Stimulated activated CD4-positive, alpha-beta T cell treated with anti-CD3 and anti-CD28 coated beads, Interleukin-2, amount 100 ng/mL, for 24 hours (primary cell): ENCODE measurements at places on chromosomes 11 and 22.

GRCh38 chr11:41065432-41065831 is 394.0 kb downstream of the LRRC4C start:
- DNase-seq = no peak

GRCh38 chr22:42745118-42745517 is 24.4 kb upstream of the A4GALT start:
- DNase-seq = no peak

- DNase-seq = no peak
Observed at GRCh38 chr11:128490092-128490491, 97.3 kb downstream of the ETS1 start.

GRCh38 chr22:36971341-36972125 is 47.7 kb downstream of the TST start:
- DNase-seq = no peak

DNA sequence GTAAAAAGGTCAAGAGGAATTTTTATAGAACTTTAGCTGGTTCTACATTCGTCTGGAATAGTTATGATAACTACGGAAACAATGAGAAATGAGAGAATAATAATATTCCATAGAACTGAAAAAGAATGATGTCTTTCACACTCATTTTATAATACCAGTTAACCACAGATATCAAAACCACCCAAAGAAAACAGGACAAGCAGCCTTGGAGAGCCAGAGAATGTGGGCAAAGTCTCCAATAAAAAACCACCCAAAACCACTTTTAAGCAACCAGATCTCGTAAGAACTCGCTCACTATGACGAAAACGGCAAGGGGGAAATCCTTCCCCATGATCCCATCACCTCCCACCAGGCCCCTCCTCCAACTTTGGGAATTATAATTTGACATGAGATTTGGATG is 60.8 kb downstream of the ARHGAP32 start:
- no peak for DNase-seq

- DNase-seq = no peak
Observed at GRCh38 chr11:86396396-86396795, 21.7 kb downstream of the CCDC81 start.

DNA sequence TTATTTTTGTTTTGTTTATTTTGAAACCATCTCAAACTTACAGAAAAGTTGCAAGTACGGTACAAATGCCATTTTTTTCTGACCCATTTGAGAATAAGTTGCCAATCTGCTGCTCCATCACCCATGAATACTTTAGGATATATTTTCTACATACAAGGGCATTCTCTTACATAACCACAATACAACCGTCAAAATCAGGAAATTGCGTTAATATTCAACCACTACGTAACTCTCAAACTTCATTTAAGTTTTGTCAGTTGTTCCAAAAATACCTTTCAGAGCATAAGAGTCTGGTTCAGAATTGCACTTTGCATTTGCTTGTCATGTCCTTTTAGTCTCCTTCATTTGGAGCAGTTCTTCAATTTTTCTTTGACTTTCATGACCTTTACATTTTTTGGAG is 194.3 kb upstream of the BDNF start:
- DNase-seq = no peak

- peak; percentile 17 for DNase-seq
Observed at GRCh38 chr11:86802601-86803051, 2.3 kb downstream of the PRSS23 start.

GRCh38 chr22:20110359-20110985 is 5.4 kb upstream of the RANBP1 start:
- no peak for DNase-seq

GRCh38 chr11:112437096-112437495 is 176.4 kb upstream of the PLET1 start:
- DNase-seq = no peak

DNA sequence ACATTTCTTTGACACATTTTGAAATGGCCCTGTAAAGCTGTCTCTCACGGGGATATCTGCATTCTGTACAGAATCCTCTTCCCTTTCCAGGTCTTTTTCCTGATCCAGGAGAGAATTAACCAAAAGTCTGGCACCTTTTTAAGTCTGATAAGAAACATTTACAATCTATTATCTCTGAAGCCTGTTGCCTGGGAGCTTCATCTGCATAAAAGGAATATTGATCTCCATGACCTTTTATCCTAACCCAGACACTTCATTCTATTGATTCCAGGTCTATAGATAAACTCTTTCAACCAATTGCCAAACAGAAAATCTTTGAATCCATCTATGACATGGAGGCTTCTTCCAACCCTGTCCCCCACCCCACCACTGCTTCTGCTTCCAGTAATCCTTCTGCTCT is 33.7 kb upstream of the EI24 start:
- DNase-seq = no peak

DNA sequence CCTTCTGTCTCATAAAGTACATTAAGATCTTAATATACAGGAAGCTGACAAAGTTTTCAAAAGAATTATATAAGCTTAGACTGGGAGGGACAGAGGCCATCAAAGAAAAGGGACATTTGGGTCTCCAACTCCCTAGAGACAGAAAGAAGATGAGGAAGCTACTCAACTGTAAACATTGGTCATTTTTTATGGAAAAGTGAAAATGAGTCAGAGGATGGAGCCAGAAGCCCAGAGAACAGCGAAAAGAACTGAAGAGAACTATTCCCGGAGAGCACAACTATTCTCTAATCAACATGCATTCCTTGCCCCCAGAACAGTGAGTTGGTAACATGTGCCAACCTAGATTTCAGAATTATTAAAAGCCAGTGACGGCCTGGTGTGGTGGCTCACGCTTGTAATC is 779.3 kb downstream of the DLG2 start:
- DNase-seq = no peak

DNA sequence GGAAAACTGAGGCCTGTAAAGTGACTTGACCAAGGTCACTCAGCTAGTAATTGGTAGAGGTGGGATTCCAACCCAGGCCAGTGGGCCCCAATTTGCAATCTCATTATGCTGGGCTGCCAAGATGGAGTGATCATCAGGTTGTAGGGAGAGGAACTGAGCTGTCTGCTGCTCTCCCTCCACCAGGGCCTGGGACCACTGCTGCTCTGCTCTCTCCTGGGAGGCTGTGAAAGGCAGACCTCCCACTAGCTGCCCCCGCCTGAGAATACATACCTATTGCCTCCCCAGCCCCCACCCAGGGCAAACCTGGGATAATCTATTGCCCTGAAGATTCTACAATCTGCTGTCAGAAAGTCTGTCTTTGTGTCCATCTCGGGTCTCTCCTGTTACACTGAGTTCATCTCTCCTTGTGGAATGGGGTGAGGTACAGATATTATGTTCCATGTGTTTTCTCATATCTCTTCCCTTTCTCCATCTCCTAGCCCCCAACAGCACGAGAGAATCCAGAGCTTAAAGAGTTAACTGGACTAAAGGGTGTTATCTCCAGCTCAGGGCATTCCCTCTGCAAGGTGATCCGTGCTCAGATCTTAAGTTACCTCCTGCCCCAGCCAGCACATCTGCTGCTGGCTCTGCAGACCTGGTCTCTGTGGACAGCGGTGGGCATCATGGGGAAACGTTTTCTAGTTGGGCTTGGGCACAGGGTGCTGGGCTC is 5.6 kb downstream of the NECTIN1 start:
- DNase-seq = no peak

DNA sequence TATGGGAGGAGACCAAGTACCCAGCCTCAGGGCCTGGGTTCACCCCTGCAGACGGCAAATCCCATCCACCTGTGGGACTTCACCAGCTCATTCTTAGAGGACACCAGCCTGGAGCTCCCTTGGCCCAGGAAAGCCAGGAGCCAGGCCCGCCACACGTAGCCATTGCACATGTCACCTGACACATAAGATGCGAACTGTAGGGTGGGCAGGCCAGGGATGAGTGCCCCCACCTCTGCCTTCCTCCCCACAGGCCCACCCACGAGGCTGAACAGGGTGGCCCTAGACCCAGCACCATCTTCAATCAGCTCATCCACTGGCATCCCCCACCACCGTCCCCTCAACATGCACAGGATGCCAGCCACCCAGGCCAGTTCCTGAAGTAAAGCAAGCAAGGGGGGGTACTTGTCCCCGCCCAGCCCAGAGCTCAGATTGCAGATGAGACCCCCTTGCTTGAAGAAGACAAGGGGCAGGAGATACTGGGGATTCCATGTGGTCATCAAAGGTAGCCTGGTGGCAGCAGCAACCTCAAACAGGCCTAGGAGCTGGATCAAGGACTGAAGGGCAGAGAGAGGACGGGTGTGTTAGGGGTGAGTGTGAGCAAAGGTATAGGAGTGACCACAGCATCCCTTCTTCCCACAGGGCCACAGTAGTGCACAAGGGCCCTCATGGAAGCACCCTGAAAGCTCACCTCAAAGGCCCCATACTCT is 45.6 kb downstream of the IGLL5 start:
- no peak for DNase-seq

GRCh38 chr11:126403658-126404057 is 48.2 kb downstream of the ST3GAL4 start:
- no peak for DNase-seq

GRCh38 chr11:72642884-72643522 is 31.2 kb downstream of the PDE2A start:
- peak; percentile 77 for DNase-seq

GRCh38 chr22:34294476-34294875 is 374.2 kb upstream of the LARGE1 start:
- DNase-seq = no peak

DNA sequence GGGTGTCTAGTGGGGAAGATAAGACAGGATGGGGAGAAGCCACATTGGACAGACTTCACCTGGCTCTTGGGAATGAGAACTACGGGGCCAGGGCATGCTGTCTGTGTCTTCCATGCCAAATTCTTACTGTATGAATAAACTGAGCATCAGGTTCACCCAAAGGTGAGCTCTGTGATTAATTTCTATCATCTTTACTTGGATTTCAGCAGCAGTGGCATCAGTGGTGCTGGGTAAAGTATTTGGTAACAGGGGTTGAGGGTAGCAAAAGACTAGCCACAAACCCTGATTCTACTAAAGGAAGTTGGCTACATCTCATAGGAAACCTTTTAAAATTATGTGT is 38.8 kb downstream of the IRAG1 start:
- no peak for DNase-seq

- peak; percentile 60 for DNase-seq
Observed at GRCh38 chr22:46737105-46737975, 712 bp downstream of the CERK start.

DNA sequence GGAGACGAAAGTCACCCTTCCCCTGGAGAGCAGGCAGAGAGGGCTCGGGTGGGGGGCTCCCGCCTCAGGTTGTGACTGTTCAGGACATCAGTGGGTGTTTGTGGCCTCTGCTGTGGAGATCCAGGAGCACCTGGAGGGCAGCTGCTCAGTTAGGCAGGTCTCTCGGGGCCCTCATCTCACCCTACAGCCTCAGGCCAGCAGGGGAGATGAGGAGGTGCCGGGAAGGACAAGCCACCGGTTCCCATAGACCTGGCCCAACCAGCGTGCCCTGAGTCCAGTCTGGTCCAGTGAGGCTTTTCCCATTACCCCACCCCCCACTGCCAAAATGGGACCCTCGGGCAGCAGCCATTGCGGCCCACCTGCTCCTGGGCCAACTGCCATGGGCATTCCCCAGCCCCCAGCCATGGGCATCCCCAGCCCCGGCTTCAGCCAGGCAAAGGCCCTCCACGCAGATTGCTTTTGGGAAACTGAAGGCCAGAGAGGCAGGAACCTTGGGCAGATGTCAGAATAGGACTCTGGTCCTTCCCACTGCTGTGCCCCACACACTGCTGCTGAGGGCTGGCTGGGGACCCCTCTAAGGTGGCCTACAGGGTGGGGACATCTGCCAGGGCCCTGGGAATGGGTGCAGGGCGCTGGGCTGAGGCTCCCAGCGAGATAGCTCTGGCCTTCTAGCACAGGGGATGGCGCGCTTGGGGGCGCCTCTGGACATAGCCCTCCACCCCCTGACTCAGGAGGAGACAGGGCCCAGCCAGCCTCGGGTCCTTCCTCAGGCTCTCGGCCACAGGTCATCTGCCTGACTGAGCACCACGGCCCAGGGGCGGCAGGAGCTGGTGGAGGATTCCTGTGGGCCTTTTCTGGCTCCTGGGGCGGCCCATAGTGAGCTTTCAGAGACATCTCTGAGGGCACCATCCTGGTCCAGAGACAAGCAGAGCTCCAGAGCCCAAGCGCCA is 4.8 kb downstream of the PIM3 start:
- DNase-seq = peak; percentile 28

DNA sequence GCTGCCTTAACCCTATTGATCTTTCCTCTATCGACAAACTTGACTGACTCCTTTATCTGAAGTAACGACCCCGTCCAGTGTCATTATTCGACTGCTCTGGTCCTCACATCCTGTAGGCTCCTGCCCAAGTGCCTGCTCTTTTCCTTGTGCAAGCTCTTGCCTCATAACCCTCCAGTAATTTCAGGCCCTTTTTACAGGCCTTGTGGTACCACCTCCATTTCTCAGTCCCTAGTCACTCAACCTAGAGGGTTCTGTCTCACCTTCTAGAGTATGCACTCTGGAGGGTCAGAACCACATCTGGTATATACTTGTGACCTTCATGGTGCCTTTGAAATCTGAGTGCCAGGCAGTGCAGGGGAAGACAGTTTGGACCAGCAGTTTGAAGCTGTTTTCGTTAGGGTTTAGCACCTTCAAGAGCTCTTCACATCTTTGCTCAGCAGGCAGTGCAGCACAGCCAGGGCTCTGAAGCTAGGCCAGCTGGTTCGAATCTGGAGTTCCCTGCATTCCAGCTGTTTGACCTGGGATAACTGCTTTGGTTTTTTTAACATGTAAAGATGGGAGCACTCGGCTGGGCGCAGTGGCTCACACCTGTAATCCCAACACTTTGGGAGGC is 11.2 kb downstream of the SNRPD3 start:
- no peak for DNase-seq

DNA sequence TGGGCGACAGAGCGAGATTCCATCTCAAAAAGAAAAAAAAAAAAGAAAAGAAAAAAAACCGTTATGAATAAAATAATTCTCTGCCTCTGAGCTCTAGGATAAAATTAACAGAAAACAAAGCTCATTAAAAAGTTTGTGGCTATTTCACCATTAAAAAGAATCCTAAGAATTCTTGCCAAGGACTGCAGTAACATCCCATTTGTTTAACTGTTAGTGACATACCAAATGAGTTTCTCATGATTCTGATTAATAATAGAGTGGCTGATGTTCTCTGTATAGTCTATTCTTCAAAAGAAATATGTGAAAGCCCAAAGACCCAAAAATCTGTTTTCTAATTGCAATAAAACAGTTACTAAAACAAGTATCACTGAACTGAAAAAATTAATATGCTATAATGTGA is 19.7 kb downstream of the CLNS1A start:
- DNase-seq = no peak

GRCh38 chr22:28799606-28800307 is 612 bp downstream of the XBP1 start:
- DNase-seq = peak; percentile 51

DNA sequence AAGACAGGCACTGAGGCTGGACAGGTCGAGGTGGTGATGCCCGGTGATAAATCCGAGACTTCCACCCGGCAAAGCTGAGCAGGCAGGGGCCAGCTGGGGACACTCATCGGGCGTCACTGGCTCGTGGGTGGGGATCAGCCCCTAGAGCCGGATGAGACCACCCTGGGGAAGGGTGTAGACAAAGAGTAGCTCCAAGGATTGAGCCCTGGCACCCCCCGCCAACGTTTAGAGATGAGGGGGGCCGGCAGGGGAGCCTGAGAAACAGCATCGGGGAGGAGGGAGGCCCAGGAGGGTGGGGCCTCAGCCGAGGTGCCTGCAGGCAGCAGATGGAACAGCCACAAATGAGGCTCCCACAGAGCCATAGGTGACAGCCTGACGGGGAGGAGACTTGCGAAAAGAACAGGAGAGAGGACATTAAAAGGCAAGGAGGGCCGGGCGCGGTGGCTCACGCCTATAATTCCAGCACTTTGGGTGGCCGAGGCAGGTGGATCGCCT is 27.4 kb upstream of the CBX7 start:
- DNase-seq = no peak
